Adrenal gland (tissue), 19 donors: ENCODE measurements at places on chromosomes 5 and 9. TPM values are rescaled to one million over a fixed set of nuclear protein-coding genes. Genes with fewer than 3 reads are reported as not detected.

DNA sequence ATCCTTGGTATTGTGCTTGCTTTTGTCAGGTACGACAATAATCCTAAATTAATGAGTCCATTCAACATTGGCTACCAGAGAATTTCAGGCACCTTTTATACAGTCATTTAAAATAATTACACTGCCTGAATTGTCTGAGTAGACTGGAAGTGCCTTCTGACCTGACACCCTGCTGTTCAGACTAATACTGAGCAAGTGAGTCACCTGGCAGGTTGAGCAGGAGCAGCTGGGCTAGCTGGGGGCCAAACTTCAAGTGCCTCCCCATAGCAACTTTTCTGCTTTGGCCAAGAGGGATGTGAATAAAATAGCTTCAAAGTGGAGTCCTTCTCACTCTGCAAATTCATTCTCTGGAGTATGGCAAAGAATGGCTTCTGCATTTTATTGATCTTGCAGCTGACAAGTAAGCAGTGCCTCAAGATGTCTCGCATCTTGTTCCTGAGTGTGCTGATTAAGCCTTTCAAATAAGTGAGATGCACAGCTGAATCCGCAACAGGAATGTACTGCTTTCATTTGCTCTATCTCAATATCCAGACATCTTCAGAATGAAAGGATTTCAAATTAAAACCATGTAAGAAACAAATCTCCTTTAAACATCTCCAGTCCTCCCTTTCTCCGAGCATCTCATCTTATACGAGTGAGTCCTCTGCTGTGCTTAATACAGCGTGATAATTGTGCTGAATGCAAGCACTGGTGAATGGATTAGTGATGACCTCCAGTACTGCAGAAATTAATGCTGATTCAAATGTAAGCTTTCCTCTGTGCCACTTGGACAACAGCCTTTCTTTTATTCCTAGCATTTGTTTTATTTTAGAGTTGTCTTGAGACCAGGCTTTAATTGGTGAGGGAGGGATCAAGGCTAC, 271.2 kb downstream of the EDIL3 start:
- no peak overlapping the region for H3K4me3 ChIP-seq
- no peak for DNase-seq
- no peak overlapping the region for H3K27ac ChIP-seq
- no peaks in the 10 kb centered on the region for H3K27me3 ChIP-seq

GRCh38 chr5:96896806-96897205, 20.5 kb downstream of the ERAP2 start:
- no peaks in the 10 kb centered on the region for H3K27me3 ChIP-seq
- no peaks in the 10 kb centered on the region for H3K4me1 ChIP-seq
- H3K4me3 ChIP-seq = no peak overlapping the region
- no peaks in the 10 kb centered on the region for H3K36me3 ChIP-seq
- no peak for DNase-seq

DNA sequence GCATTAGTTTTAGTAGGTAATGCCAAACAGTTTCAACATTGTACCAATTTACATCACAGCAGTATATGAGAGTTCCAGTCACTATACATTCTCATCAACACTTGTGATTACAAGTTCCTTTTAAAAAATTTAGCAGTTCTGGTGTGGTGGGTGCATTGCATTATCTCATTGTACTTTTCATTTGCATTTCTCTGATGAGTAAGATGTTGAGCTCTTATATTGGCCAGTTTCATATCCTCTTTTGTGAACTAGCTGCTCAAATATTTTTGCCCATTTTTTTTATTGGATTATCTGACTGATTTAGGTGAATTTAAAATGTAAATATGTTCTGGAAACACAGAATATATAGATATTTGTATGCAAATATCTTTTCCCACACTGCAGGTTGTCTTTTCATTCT, 160.9 kb upstream of the NR3C1 start:
- no peak overlapping the region for H3K4me3 ChIP-seq
- H3K36me3 ChIP-seq = no peaks in the 10 kb centered on the region
- H3K27me3 ChIP-seq = no peaks in the 10 kb centered on the region

DNA sequence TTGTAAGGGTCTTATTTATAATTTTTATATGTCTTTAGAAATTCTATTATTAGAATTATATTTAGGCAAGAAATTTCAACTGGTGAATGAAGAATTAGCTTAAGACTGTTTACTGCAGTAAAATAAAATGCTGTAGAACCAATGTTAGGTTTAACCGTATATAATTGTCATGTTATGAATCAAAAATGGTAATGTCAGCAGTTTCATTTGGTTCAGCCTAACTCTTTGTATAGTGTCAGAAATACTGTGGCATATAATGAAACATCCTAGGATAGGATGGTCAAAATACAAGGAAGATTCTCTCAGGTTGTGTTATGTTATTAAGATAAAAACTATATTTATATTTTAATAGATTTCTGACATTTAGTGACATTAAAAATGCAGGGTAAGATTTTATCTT, 64.4 kb upstream of the EIF4EBP3 start:
- H3K27me3 ChIP-seq = no peaks in the 10 kb centered on the region
- no peak for DNase-seq
- peaks cover 29% of the 10 kb centered on the region for H3K36me3 ChIP-seq
- H3K4me3 ChIP-seq = no peak overlapping the region
- H3K27ac ChIP-seq = no peak overlapping the region

GRCh38 chr9:130110166-130110565, 56.5 kb downstream of the GPR107 start:
- peaks cover 7% of the 10 kb centered on the region for H3K4me1 ChIP-seq
- no peak overlapping the region for H3K4me3 ChIP-seq
- no peaks in the 10 kb centered on the region for H3K27me3 ChIP-seq

- no peaks in the 10 kb centered on the region for H3K4me1 ChIP-seq
- no peak overlapping the region for H3K4me3 ChIP-seq
- no peak for DNase-seq
- no peaks in the 10 kb centered on the region for H3K36me3 ChIP-seq
- no peak overlapping the region for H3K27ac ChIP-seq
Observed at GRCh38 chr5:87110721-87111120, 157.0 kb upstream of the RASA1 start.

DNA sequence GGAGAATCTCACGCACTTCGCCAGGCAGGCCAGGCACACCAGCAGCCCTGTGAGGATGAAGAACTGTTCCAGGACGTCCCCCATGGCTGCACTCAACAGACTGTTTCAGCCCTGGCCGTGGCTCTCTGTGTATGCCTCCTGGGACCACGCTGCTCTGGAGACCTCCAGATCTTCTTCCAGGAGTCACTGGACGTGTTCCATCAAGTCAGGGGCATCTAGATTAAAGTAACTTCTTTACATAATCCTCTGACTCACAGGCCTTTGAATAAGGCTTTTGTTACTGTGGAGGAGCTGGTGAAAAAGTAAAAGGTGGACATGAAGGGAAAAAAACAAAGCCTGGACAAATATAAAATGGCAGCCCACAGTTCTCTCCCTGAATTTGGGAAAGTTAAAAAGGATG, at the start of gene HSD17B3:
Gene HSD17B3, minus strand, starts transcription at position 156 of the 400 bp plus-strand sequence. Its CDS starts 72 bp downstream, at position 84.
- no peaks in the 10 kb centered on the region for H3K27me3 ChIP-seq
- H3K36me3 ChIP-seq = no peaks in the 10 kb centered on the region
- DNase-seq = no peak
- no peak within 1 kb of the TSS for H3K4me3 ChIP-seq
- no peak within 1 kb of the TSS for H3K27ac ChIP-seq

DNA sequence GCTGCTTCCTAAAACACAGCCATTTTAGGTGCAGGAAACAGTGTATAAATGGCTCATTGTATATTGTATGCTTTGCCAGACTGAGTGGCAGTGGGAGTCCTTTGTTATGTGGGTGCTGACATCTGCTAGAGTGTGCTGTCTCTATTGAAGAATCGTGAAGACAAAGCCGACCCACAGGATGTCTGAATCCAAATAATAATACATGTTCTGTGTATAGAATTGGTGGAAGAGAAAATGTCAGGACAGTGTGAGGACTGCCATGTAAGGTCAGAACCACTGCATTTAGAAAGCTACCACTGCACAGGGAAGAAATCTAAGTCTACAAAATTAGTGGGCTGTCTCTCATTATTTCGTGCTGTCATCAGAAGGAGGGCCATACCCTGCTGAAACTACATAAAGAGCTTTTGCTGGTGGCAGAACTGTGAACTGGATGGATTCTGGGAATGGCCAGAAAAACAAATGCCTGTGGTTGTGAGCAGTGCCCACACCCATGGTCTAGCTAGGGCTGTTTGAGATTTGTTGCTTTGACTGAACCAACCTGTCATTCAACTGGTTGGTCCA, 2.5 kb downstream of the IL7R start:
- no peaks in the 10 kb centered on the region for H3K27me3 ChIP-seq
- H3K4me1 ChIP-seq = peaks cover 31% of the 10 kb centered on the region
- no peak for DNase-seq
- H3K4me3 ChIP-seq = no peak overlapping the region

DNA sequence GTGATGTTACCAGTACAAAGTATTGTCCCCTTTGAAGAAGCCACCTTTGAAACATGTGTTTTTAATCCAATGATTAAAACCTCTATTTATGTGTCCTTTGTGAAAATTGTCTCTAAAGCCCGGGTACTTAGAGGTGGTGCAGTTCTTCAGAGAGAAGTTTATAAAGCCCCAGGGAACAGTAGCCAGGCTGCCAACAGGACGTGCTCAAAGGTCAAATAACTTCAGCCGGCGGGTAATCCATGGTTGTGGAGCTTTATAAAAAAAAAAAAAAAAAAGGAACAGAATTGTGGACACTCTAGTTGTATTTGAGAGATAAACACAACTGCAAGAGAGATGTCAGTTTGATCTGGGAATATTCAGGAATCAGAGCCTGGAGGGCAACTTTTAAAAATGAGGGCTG, 57.9 kb upstream of the CTNND2 start:
- no peak overlapping the region for H3K27ac ChIP-seq
- no peaks in the 10 kb centered on the region for H3K4me1 ChIP-seq
- H3K27me3 ChIP-seq = no peaks in the 10 kb centered on the region
- DNase-seq = no peak
- H3K36me3 ChIP-seq = no peaks in the 10 kb centered on the region
- H3K4me3 ChIP-seq = no peak overlapping the region

GRCh38 chr9:3662671-3663070, 136.9 kb upstream of the RFX3 start:
- DNase-seq = no peak
- H3K36me3 ChIP-seq = no peaks in the 10 kb centered on the region
- H3K4me3 ChIP-seq = no peak overlapping the region
- H3K27me3 ChIP-seq = no peaks in the 10 kb centered on the region

DNA sequence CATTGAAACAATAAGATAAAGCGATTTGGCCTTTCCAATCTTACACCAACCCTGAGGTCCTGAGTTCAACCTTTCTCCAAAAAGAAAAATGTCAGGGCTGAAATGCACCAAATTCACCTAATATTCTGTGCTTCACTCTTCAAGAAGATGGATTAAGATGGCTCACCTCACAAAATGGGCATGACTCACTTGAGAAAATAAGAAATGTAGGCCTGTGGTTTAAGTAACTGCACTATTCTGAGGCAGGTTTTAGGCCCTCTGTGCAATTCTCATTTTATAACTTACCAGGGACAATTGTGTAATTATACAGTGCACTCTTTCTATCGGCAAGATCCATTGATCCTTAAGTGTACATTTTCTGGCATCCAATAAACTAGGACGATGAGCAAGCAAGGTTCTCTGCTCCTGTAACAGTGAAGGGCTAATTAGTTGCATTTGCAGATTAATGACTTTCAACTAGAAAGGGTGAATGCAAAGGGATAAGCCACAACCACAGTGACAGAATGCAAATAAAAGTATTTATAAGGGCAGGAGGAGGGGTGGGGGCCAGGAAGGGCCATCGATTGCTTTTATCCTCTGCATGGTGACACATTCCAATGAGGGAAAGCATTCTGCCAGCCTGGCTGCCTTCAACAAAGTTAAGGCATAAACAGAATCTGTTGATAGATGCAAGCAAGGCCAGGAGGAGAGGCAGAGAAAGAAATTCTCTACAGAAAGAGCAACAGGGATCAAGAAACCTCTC, 214.5 kb downstream of the CAAP1 start:
- no peaks in the 10 kb centered on the region for H3K4me1 ChIP-seq
- H3K27ac ChIP-seq = no peak overlapping the region
- H3K4me3 ChIP-seq = no peak overlapping the region
- DNase-seq = no peak

DNA sequence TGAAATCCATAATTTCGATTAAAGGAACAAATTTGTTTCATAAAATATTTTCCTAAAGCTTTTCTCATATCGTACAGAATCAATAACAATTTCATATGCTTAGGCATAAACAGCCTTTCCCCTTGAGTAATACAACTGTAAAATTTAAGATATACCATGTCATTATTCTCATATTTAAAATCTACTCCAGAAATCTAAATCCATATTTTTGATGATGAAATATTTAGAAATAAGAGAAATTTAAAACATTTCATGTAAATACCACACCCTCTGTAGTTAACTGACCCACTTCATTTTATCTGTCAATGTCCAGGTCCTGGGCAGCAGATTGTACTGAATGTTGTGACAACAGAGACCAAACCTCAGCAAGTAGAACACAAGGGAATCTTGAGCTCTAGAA, 5.1 kb downstream of the POC5 start:
- no peaks in the 10 kb centered on the region for H3K36me3 ChIP-seq
- no peak for DNase-seq
- H3K4me3 ChIP-seq = no peak overlapping the region
- H3K4me1 ChIP-seq = no peaks in the 10 kb centered on the region
- no peak overlapping the region for H3K27ac ChIP-seq

DNA sequence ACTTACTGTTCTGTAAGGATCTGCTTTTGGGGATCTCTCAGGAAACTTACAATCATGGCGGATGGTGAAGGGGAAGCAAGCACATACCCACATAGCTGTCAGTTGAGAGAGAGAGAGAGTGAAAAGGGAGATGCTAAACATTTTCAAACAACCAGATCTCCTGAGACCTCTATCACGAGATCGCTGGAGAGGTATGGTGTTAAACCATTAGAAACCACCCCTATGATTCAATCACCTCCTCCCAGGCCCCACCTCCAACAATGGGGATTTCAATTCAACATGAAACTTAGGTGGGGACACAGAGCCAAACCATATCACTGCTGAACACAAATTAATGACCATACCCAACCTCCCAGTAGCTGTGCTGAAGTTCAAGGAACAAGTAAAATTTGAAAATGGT, 48.2 kb upstream of the PRDM9 start:
- no peaks in the 10 kb centered on the region for H3K36me3 ChIP-seq
- H3K4me1 ChIP-seq = no peaks in the 10 kb centered on the region
- DNase-seq = no peak
- no peak overlapping the region for H3K27ac ChIP-seq

Gene GLE1
- 31.4 TPM for total RNA-seq

Gene IL13
- not detected for total RNA-seq

Gene SV2C
- 0.03 TPM for total RNA-seq

Gene MARCOL
- not detected for total RNA-seq

Gene CATSPER3
- 1.5 TPM for total RNA-seq

Gene IL3
- not detected for total RNA-seq
